ENCODE measurements at places on chromosomes 2 and 18.

- no peak for DNase-seq
These were observed 50.9 kb downstream of the FBXO48 start for GRCh38 chr2:68416081-68416675.

DNA sequence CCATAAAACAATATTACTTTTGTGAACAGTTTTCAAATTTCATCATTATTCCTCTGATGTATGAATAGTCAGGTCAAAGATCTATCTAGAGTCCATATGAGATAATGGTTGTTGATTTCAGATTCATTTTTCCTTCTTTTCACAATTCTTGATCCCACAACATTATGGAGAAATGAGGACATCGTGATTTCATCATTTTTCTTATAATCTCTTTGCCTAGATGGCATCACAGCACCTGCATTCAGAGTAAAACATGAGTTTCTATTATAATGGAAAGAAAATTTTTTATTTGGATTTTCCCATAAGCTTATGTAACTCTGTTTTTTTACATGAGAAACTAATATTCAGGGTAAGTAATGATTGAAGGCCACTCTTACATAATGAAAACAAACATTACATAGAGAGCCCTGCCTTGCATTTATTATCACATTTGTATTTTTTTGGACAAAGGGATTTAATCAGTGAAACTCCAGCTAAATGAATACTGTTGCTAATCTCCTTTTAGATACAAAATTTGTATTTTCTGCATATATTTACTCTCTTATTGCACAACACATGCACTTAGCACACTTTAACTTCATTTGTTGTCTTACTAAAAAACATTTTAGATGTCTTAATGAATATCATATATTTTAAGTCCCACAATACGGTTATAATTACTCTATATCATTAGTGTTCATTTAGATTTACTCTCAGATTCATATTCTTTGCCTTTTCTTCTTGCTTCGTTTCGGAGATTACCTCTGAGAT lies 188.4 kb upstream of the KYNU start:
- DNase-seq = no peak

- no peak for DNase-seq
These were observed 53.3 kb downstream of the PIKFYVE start for GRCh38 chr2:208319391-208319790.

DNA sequence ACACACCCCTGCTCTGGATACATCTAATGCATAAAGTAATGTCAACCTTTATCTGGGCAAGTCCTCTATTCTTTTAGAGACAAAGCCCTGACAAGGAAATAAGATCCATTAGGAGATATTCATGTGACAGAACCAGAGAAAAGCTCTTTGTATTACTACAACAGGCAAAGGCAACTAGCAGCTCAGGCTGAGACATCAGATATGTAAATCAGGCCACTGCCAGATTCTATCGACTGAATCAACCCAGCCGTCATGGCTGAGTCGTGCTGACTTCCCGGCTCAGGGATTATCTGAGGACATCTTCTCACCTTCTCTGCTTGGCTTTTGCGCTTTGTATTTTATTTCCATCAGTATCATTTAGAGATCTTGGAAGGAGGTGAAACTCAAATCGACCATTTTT lies 294.5 kb downstream of the PLCL1 start:
- DNase-seq = no peak

- DNase-seq = no peak
These were observed 13.4 kb upstream of the CLASP1 start for GRCh38 chr2:121662656-121663055.

DNA sequence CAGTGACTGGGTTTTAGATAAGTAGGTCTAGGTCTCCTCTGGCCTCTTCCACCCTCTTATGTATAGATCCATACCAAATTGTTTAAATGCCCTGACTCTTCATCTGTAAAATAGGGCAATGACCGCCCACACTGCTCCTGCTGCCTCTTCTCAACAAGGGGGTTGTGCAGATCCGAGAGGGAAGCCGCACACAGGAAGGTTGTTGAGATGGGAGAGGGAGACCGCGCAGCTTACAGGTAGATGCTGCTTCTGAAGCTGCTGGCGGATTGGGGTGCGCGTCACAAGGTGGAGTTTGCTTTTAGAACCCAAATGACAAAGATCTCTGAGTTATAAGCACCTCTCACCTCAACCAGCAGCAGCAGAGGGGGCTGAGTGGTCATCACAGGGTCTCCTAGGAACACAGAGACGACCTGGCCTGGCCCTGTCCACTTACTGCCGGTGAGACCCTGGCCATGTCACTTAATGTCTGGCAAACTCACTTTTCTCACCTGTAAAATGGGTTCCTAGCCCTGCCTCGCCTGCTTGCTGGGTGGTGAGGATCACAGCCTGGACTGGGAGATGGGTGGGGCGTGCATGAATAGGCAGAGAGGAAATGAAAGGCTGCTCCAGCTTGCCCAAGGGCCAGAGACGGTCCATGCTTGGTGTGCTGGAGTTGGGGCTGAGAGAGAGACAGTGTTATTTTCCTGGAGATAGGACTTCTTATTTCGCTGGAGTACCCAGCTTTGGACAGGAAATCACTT lies 251.3 kb downstream of the EIPR1 start:
- no peak for DNase-seq

- no peak for DNase-seq
These were observed 81.1 kb downstream of the BOLA3 start for GRCh38 chr2:74066491-74067203.

DNA sequence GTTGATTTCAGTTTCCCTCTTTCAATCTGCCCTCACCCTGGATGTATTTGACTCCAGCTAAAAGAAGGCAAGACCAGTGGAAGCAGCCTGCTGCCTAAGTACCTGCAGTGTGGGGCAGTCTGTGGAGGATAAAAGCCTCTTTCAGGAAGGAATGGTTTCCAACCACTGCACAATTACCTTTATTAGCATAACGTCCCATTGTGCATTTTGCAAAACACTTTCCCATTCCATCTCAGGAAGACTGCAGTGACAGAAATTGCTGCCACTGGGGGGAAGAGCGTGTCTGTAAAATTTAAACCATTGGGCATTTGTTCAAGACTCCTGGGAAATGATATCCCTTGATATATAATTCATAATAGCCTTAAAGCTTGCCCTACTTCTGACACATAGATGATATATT lies 26.2 kb downstream of the CYRIA start:
- DNase-seq = no peak

- no peak for DNase-seq
These were observed 66.5 kb upstream of the FIGN start for GRCh38 chr2:163802284-163802683.

- DNase-seq = peak; percentile 71
These were observed 305.6 kb upstream of the CXCR4 start for GRCh38 chr2:136423516-136423996.

- no peak for DNase-seq
These were observed 136.8 kb upstream of the MAP3K20 start for GRCh38 chr2:172938713-172939375.

- DNase-seq = no peak
These were observed 236.0 kb downstream of the CYRIA start for GRCh38 chr2:16429431-16430145.

- DNase-seq = no peak
These were observed 49.7 kb upstream of the RASGRP3 start for GRCh38 chr2:33426666-33427231.

- no peak for DNase-seq
These were observed 377.6 kb downstream of the RND3 start for GRCh38 chr2:150109912-150110311.

GRCh38 chr2:42547014-42547413 lies 21.4 kb upstream of the MTA3 start:
- no peak for DNase-seq

GRCh38 chr2:29803537-29803936 lies 117.8 kb downstream of the ALK start:
- DNase-seq = no peak

DNA sequence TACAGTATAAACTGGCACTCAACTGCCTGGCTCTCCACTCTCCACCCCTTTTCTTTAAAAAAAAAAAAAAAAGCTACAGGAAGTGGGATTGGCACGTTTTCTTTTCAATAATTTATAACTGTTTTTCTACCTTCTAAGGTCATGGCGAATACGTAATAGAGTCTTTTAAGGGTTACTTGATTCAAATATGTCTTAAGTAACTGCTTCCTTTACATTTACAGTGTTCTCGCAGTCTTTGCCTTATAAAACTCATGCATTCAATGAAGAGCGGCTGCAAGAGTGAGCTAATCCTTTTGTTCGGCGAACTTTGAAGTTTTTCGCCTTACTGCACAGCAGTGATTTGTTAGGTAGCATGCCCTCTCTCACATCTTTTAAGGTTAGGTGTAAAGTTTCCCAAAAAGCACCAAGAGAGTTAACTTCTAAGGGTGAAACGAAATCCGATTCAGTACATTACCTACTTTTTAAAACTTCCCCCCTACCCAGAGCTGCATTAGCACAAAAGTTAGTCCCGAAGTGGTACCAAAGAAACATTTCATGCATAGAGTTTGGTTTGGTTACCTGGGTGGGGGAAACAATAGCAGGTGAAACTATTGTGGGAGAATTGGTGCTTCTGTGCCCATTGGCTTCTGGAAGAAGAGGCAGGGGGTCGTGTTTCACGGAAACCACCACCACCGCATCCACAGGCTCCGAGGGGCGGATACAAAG lies 2.0 kb downstream of the KCTD1 start:
- no peak for DNase-seq

DNA sequence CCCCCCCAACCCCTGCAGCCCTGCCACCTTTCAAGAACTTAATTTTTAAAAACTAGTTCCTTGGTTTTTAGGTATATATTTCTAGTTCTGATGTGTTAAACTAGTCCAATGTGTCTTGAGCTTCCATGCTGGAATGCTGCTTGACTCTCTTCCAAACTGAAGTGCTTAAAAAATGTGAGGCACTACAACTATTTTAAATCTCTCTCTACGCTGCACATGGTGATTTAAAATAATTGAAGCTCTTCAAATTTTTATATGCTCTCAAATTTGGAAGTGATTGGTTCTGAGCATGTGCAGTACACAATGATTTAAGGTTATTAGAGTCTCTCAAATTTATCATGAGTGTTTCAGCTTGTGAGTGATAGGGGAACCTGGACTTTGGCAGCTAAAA lies 192.6 kb upstream of the ZEB2 start:
- DNase-seq = no peak

DNA sequence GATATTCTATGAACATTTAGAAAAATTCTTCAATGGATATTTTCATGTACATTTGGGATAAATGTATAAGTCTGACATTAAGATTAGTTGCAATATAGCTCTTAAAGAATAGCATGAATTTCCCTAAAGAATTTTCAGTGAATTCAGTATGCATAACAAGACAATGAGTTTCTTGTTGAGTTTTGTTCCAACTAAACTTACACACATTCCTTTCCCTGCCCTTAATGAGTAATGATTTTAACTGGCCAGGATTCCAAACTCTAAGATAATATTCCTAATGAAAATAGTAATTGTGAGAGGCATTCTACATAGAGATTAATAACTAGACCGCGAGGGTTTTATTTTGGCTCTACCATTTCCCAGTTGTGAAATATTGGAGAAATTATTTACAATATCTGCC lies 390.3 kb upstream of the GALNT5 start:
- no peak for DNase-seq

GRCh38 chr2:239393941-239394340 lies 6.9 kb downstream of the HDAC4 start:
- DNase-seq = no peak

- DNase-seq = peak; percentile 81
These were observed 16.9 kb downstream of the LCT start for GRCh38 chr2:135820003-135820618.

GRCh38 chr2:84906900-84907714 lies 1.7 kb downstream of the TMSB10 start:
- DNase-seq = no peak

DNA sequence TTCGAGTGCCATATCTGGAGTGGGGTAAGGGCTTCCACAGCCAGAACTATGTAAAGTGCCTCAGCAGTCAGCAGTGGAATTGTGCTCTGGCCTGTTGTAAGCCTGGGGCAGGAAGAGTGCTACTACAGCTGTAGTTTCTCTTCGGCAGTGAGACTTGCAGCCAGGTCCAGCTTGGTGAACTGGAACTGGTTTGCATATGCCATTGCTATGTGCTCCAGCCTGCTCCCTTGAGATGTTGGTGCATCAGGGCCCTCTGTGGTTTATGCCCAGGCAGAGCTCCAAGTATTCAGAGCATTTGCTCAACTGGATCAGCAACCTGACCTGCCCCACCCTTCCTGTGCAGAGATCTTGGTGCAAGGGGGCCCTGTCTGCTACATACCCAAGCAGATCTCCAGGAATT lies 47.8 kb downstream of the ZNF804A start:
- DNase-seq = no peak

DNA sequence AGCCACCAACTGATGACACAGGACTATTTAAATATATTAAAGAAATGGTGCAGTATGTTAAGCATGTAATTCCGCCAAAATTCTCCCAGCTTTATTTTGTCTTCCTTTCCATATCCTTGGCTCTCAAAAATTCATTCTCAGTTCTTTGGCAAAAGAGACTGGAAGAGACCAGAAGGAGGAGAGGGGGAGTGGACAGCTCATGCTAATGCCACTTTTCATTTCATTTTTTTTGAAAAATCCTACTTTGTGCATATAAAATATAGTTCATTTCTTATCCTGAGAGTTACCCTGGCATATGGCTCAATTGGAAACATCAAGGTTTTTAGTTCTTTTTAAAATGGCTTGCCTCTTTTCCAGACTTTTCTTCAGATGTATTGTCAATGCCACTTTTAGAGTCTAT lies 128.5 kb upstream of the VRK2 start:
- no peak for DNase-seq

- DNase-seq = no peak
These were observed 396.4 kb upstream of the LRRTM1 start for GRCh38 chr2:80700961-80701360.

DNA sequence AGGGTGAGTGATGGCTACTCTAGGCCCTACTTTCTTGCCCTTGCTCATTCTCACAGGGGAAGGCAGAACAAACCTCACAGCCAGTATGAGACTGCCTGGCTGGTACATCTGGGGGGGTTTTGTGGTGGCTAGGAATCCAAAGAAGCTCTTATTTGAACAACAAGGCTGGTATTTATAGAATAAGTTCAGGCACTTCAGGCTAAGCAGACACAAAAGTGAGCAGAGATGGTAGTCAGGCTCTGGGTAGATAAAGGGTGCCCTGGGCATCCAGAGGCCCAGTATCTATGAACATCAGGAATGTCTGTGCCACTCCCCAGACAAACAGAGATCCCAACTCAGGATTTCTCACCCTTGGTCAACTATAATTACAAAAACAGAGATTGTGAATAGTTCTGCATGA lies 57.2 kb upstream of the RTN4 start:
- no peak for DNase-seq

- DNase-seq = no peak
These were observed 88.5 kb downstream of the TWIST2 start for GRCh38 chr2:238936162-238937052.

GRCh38 chr18:78448591-78448990 lies 531.0 kb upstream of the SALL3 start:
- DNase-seq = no peak

- DNase-seq = no peak
These were observed 66.5 kb downstream of the STK39 start for GRCh38 chr2:168180914-168181313.

- DNase-seq = no peak
These were observed 291.6 kb downstream of the ALPK2 start for GRCh38 chr18:58337285-58337684.

Measured in activated CD4-positive, alpha-beta T cell treated with anti-CD3 and anti-CD28 coated beads, Interleukin-2, amount 50 U/mL, for 24 hours (primary cell).